AG04449 (cell line): ENCODE measurements at places on chromosomes 12 and 14.
A peak's percentile ranks its signal among the peaks of the same experiment; 100 is the strongest.

GRCh38 chr14:45133683-45134050 lies 614 bp downstream of the FKBP3 start:
- DNase-seq: no peak

DNA sequence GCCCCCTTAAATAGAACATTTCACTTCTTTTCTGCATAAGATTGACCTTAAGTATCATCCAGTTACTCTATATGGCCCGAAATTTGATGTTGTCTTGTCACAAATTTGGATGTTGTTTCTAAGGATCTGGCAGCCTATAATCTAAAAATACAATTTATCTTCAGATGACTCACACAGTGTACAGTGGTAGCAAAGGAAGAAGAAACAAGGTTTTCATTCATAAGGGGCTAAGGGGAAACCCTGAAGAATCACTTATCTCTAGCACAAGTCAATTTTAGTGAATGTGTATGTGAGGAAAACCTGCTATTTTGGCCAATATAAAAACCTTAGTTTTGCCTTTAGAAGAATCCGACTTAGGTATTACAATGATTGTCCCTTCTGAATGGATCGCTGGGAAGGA lies 606.3 kb upstream of the LRFN5 start:
- DNase-seq: no peak

DNA sequence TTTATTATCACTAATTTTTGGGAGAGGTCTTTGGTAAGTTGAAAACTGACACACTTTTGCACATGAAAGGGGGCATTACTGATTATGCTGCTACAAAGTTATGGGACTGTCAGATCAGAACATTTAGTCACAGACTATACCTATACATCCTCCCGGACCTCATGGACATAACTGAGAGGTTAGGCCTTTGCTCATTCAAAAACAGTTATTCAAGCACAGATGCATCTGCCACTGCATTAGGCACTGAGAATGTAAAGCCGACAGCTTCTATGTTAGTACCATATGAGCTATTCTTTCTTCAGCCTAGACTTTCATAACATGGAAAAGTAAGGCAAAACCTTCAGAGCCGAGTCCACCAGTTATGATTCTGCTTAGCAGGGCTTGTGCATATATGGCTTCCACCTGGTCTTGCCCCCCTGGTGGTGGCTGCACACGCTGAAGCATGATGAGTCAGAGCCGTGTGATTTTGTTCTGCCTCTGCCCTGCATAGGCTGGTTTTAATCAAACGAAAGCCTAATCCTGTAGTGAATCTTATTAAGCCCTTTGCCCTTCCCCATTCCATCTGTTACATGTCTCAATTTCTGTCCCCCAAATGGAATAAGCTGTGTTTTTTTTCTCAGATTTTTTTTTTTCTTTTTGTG lies 21.8 kb upstream of the RNU6-8 start:
- DNase-seq: no peak

DNA sequence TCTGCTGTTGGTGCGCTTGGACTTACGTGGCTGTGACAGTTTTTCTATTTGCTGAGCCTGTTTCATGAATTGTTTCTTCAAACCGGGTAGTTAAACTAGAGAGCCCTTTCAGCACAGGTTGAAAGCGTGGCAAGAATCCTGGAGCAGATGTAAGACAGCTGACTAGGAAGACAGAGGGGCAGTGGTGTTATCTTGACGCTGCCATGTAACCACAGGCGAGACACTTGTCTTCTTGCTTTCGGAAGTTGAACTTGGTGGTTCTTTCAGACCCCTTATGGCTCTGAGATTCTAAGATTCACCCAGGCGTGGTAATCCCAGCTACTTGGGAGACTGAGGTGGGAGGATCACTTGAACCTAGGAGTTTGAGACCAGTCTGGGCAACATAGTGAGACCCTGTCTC lies 4.3 kb downstream of the EMP1 start:
- DNase-seq: no peak

DNA sequence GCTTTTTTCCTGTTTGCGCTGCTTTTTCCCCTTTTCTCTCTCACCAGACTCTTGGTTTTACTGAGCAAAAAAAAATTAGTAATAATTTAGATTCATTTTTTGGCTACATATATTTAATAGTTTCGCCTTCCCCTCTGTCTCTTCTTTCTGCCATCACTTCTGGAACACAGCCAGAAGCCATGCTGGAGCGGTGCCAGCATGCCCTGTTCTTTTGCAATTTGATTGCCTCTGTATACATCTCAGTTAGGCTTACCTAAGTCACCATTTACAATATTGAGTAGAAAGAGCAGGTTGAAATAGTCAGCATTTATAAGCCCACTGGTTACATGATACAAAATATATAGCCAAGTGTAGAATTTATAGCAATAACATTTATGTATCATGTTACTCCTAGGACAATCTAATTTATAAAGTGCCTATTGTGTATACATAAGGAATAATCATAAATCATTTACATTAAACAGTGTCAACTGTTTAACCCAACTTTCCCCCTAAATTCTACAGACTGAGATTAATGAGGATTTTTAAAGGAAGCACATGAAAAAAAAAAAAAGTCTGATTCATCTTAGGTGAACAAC lies 413.8 kb upstream of the SOX5 start:
- DNase-seq: no peak

GRCh38 chr12:114692186-114693058 lies 8.4 kb upstream of the TBX3 start:
- DNase-seq: no peak

- DNase-seq: no peak
These were observed 2.1 kb upstream of the B4GALNT3 start for GRCh38 chr12:457676-458075.

DNA sequence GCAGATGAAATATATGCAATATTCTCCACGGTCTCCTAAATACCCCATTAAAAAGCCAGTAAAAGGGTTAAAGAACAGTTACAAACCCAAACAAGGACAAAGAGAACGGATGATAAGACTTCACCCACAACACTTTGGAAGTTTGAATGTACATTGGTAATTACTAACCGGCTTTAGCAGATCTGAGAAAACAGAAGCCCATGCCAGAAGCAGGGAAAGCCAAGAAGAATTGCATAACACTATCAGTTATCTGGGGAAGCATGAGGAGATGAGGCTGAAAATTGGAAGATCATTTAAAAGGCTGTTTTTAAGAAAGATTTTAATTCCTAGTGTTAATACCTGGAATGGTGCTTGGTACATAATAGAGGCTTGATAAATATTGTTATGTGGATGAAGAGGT lies 55.6 kb upstream of the MYBPC1 start:
- no peak for DNase-seq

DNA sequence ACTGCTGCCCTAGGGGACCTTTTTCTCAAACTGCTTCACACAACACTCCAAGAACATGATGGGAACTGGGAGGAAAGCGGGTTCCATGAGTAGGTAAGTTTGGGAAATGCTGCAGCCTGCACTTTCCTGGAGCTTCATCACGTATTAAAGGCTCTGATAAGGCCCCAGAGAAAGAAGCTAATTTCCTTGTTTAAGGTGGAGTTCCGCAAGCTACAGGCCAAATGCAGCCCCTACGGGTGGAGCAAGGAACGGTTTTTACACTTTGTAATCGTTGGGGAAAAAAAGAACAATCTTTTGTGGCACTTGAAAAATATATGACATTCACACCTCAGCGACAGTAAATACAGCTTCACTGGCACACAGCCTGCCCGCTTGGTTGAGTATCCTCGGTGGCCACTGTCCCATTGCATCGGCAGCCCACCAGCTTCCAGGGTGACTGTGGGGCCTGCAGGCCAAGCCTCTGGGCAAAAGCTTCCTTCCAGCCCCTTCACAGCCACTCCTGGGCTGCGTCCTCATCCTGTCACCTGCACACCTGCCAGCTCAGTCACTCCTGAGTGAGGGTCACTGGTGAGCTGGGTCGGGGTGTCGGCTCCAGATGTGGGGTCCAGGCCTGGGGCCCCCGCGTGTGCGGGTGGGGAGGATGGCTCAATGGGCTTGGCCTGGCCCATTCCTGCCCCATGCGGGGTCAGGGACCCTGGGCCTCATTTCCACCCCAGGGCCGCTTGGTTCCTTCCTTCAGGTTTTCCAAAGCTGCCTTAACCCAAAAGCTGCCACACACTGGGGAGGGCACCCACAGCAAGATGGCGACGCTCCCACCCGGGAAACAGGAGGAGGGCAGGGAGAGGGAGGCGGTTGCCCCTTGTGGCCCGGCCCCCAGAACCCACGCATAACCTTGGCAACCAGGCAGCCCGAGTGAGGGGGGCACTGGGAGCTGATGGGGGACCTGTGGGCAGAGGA lies 2.4 kb downstream of the AMN start:
- DNase-seq: no peak

GRCh38 chr12:51406290-51406689 lies 15.1 kb upstream of the GALNT6 start:
- no peak for DNase-seq

DNA sequence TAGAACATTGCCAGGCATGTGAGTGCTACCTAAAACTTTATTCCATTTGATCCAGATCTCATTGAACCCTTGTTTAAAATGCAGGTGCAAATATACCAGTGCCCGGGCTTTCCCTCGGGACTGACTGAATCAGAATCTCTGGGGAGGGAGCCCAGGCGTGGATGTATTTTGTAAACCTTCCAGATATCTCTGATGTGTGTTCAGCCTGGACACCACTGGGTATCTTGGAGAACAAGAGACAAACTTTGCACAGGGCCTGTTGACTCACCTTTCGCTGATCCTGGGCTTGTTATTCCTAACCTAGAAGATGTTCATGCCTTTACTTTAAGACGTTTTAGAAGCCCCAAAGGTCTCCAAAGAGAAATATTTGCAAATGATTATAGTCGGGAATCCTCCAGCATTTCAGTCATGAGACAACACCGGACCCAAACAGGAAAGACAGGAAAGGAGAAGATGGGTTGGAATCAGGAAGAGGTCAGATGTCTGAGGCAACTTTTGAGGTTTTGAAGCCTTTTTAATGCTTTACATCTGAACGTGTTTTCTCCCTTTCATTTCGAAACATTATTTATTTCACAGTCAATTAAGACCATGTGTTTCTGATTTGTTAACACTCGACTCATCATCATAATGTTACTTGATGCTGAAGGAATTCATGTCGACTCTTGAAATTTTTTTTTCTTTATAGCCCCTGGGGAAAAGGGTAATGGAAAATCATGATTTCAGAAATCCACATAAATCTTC lies 118.6 kb downstream of the PLXNC1 start:
- DNase-seq: peak; percentile 80

GRCh38 chr12:93174473-93174872 lies 203.3 kb upstream of the NUDT4 start:
- DNase-seq: no peak

- DNase-seq: no peak
These were observed 251.9 kb upstream of the ATXN7L3B start for GRCh38 chr12:74285773-74286172.

- DNase-seq: no peak
These were observed 27.2 kb upstream of the YBX3 start for GRCh38 chr12:10750385-10750727.

GRCh38 chr12:63362791-63363190 lies 211.8 kb upstream of the AVPR1A start:
- DNase-seq: no peak

DNA sequence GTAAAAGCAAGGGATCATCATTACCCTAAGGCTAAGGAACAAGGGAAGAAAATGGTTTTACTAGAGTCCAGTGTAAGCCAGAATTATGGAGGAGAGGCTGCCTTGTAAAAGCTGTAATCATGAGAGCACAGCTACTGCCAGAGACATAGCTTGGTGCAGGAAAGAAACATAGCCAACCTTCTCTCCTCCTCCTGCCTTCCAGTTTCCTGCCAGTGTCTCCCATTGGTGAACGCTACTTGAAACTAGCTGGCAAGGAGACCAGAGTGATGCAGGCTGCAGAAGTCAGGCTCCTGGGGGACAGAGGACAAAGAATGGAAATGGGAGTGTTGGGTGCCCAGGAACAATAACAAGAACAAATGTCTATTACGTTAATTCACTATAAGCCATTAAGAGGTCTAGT lies 158.5 kb downstream of the NELL2 start:
- no peak for DNase-seq

- no peak for DNase-seq
These were observed 10.1 kb downstream of the NFKBIA start for GRCh38 chr14:35394326-35395013.

GRCh38 chr12:131511391-131511802 lies 199.5 kb upstream of the SFSWAP start:
- peak; percentile 7 for DNase-seq

GRCh38 chr14:103770902-103771301 lies 55.3 kb downstream of the ZFYVE21 start:
- DNase-seq: no peak

- no peak for DNase-seq
These were observed 92.3 kb upstream of the SCAF11 start for GRCh38 chr12:46082490-46083200.

GRCh38 chr14:50736932-50737419 lies 68.9 kb upstream of the SAV1 start:
- DNase-seq: no peak

GRCh38 chr12:90027889-90028634 lies 319.4 kb upstream of the ATP2B1 start:
- no peak for DNase-seq

- DNase-seq: no peak
These were observed 36.2 kb downstream of the DLK1 start for GRCh38 chr14:100762901-100763300.

GRCh38 chr12:89299931-89300330 lies 52.4 kb downstream of the DUSP6 start:
- no peak for DNase-seq

GRCh38 chr12:51590347-51591015 lies 552 bp upstream of the SCN8A start:
- DNase-seq: no peak

DNA sequence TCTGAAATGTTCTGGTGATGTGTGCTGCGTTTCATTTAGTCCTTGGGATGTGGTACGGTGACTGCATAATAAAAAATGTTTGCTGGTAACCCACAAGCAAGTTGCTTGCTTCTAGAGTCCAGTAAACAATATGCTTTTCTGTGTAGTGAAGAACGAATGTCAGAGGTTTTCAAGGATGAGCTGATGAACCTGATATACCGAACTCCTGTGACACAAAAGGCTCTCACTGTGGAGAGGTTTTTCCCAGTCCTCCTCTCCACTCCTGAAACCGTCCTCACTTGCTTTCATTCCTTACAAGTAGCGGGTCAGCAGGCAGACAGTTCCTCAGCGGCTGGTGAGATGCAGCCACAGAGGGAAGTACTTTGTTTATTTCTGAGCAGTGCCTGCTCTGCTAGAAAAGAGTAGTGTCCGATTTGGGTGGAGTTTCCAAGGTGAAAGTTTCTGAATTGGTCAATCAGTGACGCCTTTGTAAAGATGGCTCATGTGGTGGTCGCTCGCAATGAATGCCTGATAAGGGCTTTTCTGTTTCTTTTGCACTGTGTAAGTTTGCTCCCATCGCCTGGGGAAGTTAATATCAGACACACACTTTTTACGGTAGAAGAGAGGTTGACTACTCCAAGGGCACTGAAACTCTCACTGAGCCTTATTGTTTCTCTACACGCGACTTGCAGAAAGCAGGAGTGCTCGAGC lies 3.0 kb downstream of the ETV6 start:
- no peak for DNase-seq

DNA sequence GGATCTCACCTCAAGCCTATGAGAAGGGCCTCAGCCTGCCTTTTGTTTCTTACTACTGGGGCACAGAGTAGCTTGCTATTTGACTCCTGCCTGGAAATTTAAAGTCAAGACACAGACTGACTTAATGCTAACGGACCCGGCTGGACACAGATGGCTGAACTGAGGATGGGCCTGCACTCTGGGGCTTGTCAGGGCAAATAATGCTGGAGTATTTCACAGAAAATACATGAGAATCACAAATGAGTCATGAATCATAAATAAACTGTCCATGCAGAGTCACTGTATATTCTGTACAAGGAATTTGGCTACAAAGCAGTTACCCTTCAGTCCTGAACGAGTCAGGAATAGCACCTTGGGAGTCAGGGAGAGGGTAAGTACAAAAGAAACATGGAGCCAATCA lies 683.2 kb upstream of the FOXG1 start:
- no peak for DNase-seq

- no peak for DNase-seq
These were observed 29.1 kb downstream of the OSBPL8 start for GRCh38 chr12:76530516-76530915.
